GM23338 (cell line): ENCODE measurements at places on chromosomes 7 and 10. TPM values are rescaled to one million over a fixed set of nuclear protein-coding genes. Genes with fewer than 3 reads are reported as not detected.

The ZNF853 gene
- 8.9 and 9.8 TPM in 2 replicates for total RNA-seq

The EPO gene
- 0.89 TPM in 1 of 2 replicates, not detected in the other for total RNA-seq

The TRIL gene
- total RNA-seq, result 4.5 and 5.1 TPM in 2 replicates

DNA sequence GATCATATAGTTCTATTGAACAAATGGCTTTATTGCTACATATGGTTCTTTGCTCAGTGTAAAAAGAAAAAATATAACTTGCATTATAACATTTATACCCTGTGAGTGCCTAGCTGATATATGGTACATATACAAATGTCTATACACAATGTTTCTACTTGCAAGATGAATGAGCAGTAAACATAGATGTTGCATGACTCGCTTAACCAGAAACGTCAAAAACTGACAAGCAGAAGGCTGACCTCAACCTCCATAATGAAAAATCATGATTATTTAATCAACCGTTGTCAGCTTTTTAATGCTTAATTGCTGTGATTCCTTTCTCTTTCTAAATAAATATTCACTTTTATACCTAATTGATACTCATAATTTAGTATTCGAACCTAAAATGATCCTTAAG is 183.3 kb downstream of the PTN start:
- no peak overlapping the region for H3K4me3 ChIP-seq
- no peak for DNase-seq
- H3K27ac ChIP-seq, result no peak overlapping the region
- H3K4me1 ChIP-seq, result no peaks in the 10 kb centered on the region

DNA sequence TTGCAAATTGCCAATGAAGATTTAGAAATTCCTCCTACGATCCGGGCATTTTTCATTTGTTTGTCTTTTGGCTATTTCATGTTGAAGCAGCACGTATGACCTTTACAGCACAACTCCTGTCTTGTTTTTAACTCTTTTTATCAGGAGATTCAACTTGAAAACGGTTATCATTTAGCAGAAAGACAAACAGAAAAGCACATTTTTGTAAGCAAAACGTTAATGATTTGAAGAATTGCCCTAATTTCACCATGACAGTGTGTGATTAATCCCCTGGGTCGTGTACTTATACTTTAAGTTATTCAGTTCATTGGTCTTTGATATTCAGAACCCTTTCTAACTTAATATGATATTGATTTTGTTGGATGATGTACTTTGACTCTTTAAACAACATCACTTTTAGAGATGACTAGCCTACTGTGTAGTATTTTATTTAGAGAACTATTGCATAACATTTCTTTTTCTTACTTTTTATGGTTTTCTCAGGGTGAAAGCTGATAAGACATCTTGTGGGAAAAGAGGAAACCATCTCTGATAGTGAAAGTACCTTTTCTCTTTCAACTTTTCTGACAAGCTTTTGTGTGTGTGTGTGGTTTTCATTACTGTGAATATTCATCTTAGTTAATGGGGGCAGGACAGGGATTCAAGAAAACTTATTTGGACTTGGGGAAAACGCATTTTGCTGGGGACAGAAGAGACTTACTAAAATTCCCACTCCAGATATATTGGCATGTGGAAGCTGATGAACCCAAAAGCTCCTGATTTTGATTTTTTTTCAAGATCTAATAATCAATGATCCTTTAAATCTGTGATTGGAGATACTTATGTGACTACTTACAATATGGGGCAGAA is 8.1 kb downstream of the HHEX start:
- peaks cover 94% of the 10 kb centered on the region for H3K27me3 ChIP-seq
- H3K4me3 ChIP-seq, result no peak overlapping the region
- no peak for DNase-seq
- peaks cover 47% of the 10 kb centered on the region for H3K4me1 ChIP-seq
- no peaks in the 10 kb centered on the region for H3K36me3 ChIP-seq

- H3K27ac ChIP-seq, result no peak overlapping the region
- peaks cover 1% of the 10 kb centered on the region for H3K4me1 ChIP-seq
- peaks cover 53% of the 10 kb centered on the region for H3K27me3 ChIP-seq
- no peak overlapping the region for H3K4me3 ChIP-seq
- no peak for DNase-seq
Observed at GRCh38 chr10:93572606-93573005, 6.1 kb downstream of the FFAR4 start.

DNA sequence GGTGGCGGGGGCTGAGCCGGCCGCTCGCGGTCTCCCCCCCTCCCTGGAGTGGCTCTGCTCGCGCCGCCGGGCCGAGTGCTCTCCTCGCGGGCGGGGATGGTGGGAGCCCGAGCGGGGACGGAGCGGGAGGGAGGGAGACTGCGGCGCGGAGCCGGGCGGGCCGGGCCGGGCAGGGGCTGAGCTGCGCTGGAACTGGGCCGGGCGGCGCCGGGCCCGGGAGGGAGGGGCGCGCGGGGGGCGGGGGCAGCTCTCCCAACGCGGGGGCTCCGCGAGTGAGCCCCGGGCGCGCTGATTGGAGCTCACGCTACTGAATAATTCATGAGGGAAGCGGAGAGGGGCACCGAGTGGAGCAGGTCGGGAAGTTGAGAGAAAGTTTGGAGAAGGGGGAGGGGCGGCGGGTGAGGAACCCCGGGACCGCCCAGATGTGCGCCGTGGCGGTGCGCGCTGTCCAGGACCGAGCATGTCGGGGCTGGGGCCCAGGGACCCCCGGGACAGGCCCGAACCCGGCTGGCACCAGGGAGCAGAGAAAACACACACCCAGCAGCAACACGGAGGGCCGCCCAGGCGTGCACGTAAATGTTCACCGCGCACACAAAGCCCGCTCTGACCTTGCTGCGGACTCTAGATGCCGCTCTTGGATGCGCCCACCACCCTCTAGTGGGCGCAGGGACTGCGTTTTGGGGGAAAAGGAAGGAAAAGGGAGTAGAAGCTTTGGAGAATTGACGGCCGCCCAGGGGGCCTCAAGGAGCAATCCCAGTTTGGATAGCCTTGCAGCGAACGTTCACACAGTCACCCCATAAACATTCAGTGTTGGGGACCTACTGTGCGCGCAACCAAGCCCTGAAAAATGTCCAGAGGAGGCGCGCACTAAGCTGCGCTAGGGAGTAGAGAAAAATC is at the start of gene EPHB4:
EPHB4 (minus strand) TSS at position 194 of the 897 bp plus-strand sequence. CDS start 493 bp downstream, outside the sequence.
- no peaks in the 10 kb centered on the region for H3K27me3 ChIP-seq
- H3K4me3 ChIP-seq, result peak within 1 kb of the TSS; percentile 98
- peak within 1 kb of the TSS; percentile 96 for H3K27ac ChIP-seq
- H3K36me3 ChIP-seq, result peaks cover 3% of the 10 kb centered on the region
- peak; percentile 98 for DNase-seq

DNA sequence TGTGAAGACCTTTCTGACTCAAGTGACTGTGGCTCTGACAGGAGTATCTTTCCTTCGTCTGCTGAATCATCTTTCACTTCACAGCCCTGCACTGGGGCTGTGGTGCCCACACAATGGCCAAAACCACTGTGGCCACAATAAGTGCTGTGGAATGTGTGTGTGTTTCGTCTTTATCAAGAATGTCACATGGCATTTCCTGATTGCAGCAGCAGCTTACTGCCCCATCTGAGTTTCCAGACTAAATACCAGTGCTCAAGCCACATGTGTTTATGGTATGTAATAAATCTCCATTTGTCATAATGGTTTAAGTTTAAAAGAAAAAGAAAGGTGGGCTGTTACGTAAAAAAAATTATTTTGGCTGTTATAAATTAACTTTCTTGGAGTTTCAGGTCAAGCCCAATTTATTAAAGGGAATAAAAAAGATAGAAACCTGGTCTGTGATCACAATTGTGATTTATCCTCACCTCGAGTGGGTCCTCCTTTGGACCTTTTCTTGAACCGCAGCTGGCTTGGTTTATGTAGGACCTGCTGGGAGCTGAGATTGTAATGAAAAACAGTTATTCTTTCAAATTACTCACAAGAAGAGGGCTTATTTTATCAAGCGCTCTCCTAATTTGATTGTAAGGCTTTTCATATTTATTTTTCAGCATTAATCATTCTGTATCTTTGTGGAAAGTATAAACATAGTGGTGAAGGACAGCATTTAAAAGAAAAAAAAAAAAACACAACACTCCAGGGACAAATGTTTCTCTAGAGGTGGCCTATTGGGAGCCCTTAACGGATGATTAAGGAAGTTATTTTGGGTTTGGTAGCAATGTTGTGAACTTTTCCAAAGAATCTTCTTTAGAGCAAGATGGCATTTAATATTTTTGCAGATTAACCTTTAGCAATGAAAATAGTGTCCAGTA is 116.2 kb downstream of the LRMDA start:
- peaks cover 2% of the 10 kb centered on the region for H3K4me1 ChIP-seq
- no peak overlapping the region for H3K4me3 ChIP-seq
- no peak for DNase-seq
- H3K27ac ChIP-seq, result no peak overlapping the region
- no peaks in the 10 kb centered on the region for H3K27me3 ChIP-seq

DNA sequence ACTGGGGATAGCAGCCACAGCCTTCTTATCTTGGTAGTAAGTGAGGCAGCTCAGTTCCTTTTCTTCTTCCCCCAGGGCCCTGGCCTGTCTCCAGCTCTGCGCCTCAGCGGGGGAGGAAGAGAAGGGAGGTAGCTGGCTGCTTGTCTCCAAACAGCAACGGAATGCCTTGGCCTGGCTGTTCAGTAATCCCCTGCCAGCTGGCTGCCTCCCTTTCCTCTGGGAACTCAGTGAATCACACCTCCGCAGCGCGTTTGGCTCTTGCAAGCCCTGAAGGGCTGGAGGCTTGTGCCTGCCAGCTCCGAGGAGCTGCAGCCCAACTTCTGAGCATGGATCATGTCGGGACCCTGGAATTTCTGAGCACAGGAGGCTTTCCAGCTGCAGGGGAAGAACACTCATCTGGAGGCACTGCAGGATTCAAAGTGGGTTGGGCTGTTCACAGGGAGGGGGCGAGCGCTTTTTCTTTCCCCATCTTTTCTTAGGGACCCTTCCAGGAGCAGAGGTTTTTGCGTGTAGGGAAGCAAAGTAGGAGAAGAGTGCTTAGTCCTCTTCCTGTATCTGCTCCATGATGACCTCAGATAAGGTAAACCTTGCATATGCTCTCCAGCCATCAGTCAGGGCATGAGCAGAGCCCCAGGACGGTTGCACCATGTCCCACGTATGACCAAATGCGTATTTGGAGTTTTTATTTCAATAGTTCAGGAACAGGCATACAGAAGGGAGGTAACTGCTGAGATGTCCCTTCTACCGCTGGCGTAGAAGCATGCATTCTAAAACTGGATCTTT is 253.2 kb upstream of the INHBA start:
- H3K4me1 ChIP-seq, result no peaks in the 10 kb centered on the region
- peak; percentile 69 for DNase-seq
- no peaks in the 10 kb centered on the region for H3K27me3 ChIP-seq
- no peak overlapping the region for H3K27ac ChIP-seq
- H3K36me3 ChIP-seq, result no peaks in the 10 kb centered on the region; the same call in 1 of the 2 replicates

DNA sequence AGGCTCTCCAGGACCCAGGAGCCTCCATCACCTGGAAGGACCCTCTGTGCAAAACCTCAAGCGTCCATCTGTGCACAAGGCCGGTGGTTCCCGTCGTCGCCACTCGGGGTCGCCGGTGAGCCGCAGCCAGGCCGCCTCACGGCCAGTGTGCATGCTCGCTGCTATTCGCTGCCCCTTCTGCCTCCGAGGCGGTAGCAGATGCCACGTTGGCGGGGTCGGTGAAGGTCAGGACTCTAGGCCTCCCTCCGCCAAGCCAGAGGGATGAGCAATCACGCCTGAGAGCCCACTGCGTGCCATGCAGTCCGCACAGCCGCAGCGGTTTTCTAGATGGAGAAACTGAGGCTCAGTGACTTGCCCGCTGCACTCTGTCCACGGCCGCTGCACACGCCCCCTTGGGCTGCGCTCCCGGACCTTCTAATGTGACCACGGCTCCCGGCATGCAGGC is 5.7 kb downstream of the UPK3B start:
- no peaks in the 10 kb centered on the region for H3K36me3 ChIP-seq
- peak; percentile 58 for DNase-seq
- H3K4me1 ChIP-seq, result no peaks in the 10 kb centered on the region
- no peaks in the 10 kb centered on the region for H3K27me3 ChIP-seq

DNA sequence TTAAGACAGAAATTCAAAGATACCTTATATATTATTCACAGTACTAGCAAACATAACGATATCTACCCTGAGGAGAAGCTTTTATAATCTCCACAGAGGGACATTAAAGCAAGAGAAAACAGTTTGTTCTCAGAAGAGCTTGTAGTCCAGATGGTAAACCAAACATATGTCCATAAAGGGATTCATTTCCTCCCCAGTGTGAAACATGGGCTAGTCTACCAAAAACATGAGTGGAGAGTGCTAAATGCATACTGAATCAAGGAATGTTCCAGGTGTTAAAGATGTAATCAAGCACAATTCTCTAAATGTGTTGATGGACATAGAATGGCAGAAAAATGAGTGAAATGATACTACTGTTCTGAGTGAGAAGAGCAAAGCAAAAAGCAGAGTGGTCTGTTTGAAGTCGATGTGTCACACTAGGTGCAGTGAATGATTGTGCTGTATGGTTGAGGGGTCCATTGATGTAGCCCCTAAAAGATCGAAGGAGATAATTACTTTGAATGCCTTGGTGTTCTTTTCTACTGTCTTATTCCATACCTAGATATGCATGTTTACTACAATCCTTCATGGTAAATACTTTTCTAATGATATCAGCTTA is 25.3 kb downstream of the BCAP29 start:
- no peak for DNase-seq
- no peaks in the 10 kb centered on the region for H3K4me1 ChIP-seq
- H3K36me3 ChIP-seq, result no peaks in the 10 kb centered on the region

GRCh38 chr7:112395411-112395810 is 54.8 kb upstream of the IFRD1 start:
- no peaks in the 10 kb centered on the region for H3K36me3 ChIP-seq
- no peaks in the 10 kb centered on the region for H3K4me1 ChIP-seq
- no peak overlapping the region for H3K4me3 ChIP-seq
- no peaks in the 10 kb centered on the region for H3K27me3 ChIP-seq
- no peak for DNase-seq

- H3K4me3 ChIP-seq, result no peak overlapping the region
- DNase-seq, result no peak
- peaks cover 20% of the 10 kb centered on the region for H3K4me1 ChIP-seq
- H3K27me3 ChIP-seq, result peaks cover 91% of the 10 kb centered on the region
- no peaks in the 10 kb centered on the region for H3K36me3 ChIP-seq
Observed at GRCh38 chr10:108597657-108598319, 1325.5 kb downstream of the XPNPEP1 start.

GRCh38 chr7:113085781-113086390 is 741 bp downstream of the GPR85 start:
- peak overlapping the region; percentile 64 for H3K4me3 ChIP-seq
- no peaks in the 10 kb centered on the region for H3K36me3 ChIP-seq
- H3K27ac ChIP-seq, result no peak overlapping the region
